Fibroblast of skin of right quadriceps (primary cell): ENCODE measurements at places on chromosomes 13 and 19.

GRCh38 chr13:94112731-94113130 lies 366.8 kb downstream of the DCT start:
- DNase-seq = peak; percentile 17

DNA sequence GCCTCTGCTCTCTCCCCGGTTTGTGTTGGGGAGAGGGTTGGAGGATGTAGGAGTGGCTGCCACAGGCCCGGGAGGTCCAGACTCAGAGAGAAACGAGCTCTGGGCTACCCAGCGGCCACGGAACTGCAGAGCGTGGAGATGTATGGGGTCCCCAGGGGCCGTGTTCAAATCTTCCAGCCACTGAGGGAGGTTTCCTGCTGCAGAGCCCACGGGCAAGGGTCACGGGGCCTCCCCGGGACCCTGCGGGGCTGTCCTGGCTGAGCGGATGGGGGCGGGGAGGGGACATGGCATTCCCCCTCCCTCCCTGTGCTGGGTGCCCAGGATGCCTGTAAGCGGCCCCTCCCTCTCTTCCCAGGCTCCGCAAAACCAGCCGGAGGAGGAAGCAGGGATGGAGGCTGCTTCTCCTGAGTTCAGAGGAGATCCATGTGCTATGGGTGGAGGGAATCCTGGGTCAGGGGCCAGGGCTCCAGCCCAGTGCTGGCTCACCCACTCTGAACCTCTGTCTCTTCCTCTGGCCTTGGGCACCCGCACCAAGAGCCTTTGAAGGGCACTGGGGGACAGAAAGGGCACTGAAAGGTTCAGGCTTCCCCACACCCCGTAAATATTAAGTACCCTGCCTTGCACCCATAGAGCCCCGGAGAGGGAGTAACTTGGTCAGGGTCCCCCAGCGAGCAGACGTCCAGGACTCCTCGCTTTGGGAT lies 22.6 kb downstream of the SMIM24 start:
- no peak for DNase-seq

DNA sequence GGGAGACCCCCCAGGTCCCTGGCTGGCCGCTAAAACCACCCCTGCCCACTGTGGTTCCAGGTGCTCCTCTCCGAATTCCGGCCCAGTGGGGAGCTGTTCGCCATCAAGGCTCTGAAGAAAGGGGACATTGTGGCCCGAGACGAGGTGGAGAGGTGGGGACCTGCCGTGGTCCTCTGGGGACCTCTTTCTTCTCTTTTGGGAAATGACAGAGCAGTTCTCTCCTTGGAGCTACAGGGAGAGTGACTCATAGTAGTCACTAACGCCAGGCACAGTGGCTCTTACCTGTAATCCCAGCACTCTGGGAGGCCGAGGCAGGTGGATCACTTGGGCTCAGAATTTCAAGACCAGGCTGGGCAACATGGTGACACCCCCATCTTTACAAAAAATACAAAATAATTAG lies 7.3 kb downstream of the PTGER1 start:
- no peak for DNase-seq

DNA sequence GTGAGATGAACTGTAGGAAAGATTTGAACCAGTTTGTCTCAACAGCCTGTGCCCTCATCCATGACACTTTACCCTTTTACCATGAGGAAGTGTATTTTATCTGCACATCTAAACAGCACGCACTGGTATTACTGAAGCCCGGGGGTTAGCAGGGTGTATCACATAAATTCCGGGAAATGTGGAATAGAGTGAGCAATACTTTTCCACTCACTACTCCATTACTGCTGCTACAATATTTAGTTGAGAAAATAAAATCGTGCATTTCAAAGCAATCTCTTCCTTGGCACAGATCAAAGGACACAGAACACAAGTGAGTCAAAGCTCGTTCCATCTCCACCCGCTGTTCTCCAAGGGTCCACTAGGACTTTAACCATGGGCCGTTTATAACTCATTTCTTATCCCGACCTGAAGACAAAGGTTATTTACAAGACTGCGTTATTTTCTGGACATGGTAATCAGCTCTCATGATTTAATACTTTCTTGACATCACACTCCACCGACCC lies 35.2 kb downstream of the STK24 start:
- no peak for DNase-seq

DNA sequence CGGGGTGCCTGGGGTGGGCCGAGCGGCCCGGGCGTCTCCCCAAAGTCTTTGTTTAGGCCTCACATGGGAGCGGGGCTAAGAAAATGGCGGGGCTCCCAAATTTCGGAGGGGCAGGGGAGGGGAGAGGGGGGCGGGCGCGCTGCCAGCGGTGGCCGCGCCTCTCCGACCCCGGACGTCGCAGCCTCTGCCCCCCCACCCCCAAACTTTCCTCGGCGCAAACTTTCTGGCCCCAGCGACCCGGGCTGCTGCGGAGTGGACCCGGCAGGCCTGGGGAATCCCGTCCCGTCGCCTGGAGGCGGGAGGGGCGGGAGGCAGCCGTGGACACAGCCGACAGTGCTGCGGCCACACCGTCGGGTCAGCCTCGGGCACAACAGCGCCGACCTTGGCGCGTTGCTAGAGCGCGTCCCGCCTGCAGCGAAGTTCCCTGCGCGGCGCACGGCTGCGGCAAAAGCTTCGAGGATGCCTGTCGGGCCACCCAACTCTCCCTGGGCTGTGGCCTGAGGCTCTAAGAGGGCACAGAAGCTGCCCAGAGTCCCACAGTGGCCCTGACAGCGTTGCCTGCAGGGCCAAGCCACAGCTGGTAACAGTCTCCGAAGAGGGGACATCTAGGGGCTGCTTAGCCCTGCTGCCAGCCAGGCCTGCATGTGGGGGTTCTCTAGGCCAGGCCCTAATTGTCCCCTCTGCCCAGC lies 1.3 kb downstream of the NFIX start:
- no peak for DNase-seq

DNA sequence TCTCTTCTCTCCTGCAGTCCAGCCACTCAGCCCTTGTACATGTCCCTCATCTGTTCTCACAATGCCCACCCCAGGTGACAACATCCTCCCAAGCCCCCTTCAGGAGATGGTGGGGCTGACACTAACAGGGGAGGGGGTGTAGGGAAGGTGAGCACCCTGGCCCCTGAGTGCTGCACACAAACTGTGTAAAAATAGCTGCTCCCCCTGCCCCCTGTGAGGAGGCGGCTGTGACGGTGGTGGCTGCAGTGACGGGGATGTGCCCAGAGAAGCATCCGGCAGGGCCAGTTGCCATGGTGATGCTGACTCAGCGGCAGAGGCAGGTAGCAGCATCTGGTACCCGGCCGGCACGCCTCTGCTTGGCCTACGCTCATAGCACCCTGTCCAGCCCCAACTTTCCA lies 13.0 kb upstream of the JUND start:
- no peak for DNase-seq

- DNase-seq = no peak
Measured at GRCh38 chr13:99990126-99990977, 8.8 kb downstream of the ZIC2 start.
